ENCODE measurements at places on chromosomes 7 and 10. TPM values are rescaled to one million over a fixed set of nuclear protein-coding genes. Genes with fewer than 3 reads are reported as not detected.

DNA sequence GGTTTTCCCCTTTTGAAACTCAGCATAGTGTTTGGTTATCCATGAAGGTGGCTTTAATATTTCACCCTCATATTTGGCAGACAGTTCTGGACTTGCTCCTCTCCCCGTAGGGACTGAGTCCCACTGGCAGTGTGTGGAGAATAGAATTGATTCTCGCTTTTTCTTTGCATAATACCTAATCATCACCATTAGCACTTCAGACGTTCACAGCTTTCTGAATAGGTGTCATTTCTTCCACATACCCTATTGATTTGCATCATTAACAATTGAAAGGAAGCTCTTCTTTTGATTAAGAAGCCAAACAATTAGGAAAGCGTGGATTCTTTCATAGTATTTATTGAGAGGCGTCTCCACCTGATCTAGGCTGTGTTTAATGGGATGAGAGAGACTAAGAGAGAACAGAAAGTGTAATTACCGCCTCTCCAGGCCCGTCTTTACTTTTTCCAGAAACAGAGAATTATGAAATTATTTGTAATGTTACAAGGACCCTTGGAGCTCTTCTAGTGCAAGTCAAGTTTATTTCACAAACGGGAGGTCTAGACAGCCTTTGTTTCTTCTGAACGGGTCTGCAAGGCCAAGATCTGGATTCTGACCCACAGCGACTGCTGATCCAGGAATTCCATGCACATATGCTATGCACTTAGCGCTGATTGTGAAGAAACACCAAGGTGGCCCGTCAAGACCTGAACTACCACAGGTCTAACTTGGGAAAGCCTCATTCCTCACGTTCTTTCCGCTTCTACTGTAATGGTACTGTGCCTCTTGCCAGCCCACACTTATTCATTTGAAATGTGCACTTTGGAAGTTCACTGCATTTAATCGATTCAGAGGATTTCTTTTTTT is 249.9 kb upstream of the C7orf33 start:
- DNase-seq: no peak

DNA sequence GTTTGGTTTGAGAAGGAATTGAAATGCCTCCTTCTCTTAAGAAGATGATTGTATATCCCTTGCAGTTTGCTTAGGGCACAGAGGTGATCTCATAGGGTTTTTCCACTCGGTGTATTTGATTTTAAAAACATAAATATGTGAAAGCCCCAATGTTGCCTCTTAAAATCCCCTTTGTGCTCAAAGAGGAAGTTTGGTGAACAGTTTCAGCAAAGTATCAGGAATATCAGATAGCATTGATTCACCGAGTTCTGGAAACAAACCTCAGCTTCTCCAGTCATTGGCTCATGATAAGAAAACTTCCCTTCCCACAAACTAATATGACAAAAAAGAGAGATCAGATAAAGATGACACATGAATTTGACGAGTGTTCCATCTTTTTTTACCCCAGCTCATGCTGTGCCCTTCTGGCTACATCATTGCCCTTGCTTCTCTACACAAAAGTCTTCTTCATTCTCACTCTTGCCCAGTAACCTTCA is 20.1 kb upstream of the SMNDC1 start:
- DNase-seq: no peak

DNA sequence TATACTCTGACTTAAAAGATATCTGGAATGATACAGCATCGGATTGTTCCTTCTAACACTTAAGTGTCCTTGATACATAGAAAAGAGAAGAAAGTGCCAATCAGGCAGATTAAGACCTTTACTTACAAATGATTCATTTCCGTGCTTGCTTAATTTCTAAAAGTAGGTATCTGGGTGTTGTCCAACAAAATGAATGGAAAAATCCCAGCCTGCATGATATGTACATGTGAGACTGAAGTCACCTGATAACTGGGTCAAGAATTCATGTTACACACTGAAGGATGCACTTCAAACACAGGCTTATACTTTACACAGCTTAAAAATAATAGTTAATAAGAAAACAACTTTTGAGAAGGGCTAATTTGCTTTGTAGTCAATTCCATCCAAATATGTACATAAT is 25.2 kb upstream of the PLXDC2 start:
- no peak for DNase-seq

DNA sequence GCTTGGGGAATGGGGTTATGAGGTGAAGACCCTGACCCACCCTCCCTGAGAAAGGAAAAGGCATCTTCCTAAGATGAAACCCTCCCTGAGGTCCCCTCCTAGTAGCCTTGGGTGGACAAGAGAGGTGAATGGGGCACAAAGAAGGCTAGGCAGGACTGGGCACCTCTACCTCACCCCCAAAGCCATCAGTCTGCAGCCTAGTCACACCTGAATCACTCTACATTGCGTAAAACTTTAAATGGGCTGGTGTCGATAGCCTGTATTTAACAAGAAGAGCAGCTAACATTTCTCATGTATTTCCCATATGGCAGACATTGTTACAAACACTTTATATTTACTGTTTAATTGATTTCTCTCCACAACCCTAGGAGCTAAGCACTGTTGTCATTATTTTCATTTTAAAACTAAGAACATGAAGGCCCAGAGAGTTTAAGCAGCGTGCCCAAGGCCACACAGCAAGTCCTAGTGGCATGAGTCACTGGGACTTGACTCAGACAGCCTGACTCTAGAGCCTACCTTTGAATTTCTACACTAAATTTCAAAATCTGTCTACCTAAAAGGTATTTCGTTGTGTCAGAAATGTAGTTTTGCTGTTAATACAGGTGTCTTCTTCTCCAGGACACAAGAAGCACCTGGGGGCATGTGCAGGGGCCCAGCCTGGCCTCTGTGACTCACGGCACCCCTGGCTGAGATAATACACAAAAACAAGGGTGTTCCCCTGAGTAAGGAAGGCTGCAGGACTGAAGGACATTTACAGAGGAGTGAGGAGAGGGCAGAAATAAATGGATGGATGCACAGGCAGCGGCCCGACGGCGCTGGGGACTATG is 3.4 kb downstream of the AOC1 start:
- no peak for DNase-seq

DNA sequence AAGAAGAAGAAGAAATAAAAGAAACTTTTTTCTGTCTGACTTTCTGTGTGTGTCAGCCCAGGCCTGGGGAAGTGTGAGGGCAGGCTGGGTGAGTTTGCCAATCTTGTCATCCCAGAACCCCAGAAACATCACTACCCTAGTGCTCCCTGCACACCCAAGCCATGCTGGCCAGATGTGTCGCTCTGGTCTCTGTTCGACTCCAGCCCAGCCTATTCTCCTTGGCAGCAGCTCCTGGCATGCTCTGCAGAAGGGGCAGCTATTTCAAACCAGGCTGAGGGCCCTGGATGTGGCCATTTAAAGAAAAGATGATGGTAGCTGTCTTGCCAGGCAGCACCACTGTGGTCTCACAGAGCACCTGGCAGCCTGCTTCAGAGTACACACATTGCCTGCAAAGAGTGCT is 334.1 kb downstream of the RPS24 start:
- no peak for DNase-seq

DNA sequence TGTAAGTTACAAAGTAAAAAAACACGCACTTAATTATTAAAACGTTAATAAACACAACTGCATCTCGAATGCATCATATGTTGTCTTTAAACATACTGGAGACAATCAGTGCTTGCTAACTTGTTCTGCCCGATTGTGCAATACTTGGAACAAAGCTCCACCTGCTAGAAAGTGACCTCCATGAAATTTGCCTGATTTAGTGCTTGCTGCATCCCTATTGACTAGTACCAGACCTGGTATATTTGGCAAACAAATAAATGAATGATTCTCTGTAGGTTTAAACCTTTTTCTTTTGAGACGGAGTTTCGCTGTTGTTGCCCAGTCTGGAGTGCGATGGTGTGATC is 6.2 kb downstream of the BZW2 start:
- no peak for DNase-seq

- DNase-seq: no peak
These were observed 339.2 kb upstream of the PODXL start for GRCh38 chr7:131895541-131896164.

DNA sequence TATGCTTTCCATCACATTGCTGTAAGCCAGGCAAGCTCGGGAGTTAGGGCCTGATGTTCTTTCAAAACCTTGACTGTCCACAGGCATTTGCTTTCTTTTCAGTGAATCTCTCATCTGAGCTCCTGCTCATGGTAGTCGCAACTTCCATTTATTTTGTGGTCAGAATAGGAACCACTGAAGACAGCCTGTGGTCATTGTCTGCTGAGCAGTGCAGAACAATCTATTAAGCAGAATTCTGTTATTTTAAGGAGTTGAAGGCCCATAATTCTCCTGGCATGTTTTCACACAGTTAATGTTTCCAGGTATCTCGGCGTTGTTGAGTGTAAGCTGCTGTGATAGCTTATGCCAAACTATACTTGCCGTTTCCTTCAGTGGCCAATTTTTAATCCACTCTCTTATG is 491.1 kb upstream of the AKR1E2 start:
- no peak for DNase-seq

GRCh38 chr7:100799037-100799896 is 28.1 kb downstream of the EPHB4 start:
- peak; percentile 70 for DNase-seq

- peak; percentile 61 for DNase-seq
These were observed 2.4 kb upstream of the PKD1L1 start for GRCh38 chr7:47950714-47951113.

DNA sequence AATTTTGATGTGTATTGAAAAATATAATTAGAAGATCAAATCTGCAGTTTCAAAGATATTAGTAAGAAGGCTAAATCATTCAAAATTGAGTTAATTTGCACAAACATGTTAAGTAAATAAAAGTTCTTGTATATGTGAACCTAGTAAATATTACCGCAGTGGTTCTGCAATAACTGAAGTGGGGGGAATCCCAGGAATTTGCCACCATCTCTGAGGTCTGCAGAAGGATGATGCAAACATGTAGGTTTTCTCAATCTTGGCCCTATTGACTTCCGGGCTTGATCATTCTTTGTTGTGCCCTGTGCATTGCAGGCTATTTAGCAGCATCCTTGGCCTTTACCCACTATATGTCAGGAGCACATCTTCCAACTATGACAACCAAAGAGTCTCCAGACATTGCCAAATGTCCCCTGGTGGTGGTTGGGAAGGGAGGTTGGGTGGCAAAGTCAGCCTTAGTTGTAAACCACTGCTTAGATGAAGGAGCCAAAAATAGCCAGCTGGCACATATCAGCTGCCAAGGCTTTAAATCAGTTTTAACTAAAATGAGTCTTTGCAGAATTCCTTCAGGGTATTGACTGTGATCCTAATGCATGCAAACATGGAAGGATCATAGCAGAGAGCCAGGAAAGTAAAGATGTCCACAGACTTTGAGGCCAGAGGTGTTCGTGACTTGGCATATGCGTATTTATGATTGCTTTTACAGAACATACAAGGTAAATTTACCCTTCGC is 146.3 kb downstream of the TRIL start:
- DNase-seq: no peak

DNA sequence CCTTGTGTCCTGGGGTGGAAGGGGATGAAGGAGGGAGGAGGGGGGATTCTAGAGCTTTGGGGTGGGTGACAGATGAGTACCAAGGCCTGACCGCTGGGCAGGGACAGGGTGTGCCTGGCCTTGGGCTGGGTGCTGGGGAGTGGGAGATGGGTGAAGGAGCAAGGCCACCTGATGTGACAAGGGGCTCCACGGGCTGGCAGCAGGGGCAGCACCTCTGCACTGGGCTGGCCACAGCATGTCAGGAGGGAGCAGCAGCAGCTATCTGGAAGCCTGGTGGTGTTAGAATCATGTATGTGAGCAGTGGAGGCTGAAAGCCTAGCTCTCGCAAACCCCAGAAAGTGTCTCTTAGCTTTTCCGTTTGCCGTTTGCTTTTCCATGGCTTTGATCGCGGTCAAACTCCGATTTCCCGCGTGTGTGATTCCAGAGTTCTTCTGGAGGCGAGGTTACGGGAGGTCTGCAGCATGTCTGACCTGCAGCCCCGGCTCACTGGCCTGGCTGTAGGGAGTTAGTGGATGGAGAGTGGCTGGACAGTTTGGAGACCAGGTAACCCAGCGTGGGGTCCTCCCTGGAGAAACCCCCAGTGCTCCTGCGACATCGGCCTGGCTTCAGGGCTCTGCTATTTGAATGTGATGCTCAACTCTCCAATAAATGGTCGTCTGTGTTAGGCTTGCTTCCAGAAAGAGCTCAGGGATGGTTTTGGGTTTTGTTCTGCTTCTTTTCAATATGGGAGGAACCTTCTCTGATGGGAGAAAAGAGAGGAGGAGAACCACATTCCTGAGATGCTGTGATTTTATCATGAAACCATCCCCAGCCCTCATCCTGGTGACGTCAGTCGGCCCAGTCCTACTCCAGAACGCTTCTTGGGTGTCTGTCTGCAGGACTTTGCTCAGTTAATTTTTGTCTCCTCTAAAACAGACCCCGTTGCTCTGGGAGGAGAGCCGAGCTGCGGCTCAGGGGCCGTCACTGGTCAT is 105.5 kb downstream of the CUX1 start:
- no peak for DNase-seq

DNA sequence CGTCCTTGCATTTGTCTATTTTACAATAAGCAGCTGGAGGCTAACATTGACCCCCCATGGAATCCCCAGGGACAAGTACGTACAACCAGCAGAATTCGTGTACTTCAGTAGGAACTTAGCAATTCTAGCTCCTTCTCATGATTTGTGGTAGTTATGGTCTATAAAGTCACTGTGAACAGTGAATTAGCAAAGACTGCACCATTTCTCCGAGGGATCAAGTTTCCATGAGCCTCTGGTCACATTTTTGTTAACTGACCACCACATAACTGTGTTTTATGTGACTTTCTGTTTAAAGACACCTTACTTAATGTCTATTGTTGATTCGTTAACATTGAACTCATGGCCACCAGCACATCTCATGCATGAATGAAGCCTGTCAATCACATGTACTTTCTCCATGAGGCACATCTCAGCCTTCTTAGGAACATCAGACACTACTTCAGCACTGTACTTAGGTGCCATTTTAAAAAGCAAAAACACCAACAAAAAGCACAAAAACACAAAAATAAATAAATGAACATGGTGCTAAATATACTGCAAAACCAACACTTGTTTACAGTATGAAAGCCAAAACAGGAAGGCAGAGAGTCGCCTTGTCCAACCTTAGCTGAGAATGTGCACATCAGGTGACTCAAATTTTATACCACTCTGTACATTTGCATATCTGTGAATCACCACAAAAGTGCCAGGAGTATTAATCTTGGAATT is 9.0 kb upstream of the UCN3 start:
- no peak for DNase-seq

Gene FAM131B
- 0.73 TPM for total RNA-seq

Gene MEOX2
- 19.7 TPM for total RNA-seq

Gene SPDYE18
- total RNA-seq: 1.6 TPM

Gene BEND7
- 17.7 TPM for total RNA-seq

Gene DGKB
- total RNA-seq: 0.33 TPM

Gene PAX4
- not detected for total RNA-seq

Gene MKLN1
- total RNA-seq: 78.1 TPM

Data from breast epithelium (tissue), 4 donors.